Stimulated activated CD8-positive, alpha-beta memory T cell treated with anti-CD3 and anti-CD28 coated beads, Interleukin-2, amount 100 ng/mL, for 48 hours (primary cell): ENCODE measurements at places on chromosomes 12 and 14.
A peak's percentile ranks its signal among the peaks of the same experiment; 100 is the strongest.

GRCh38 chr12:108759924-108760323 is 28.6 kb upstream of the CORO1C start:
- no peak for DNase-seq

- no peak for DNase-seq
Measured at GRCh38 chr14:22176957-22177356, 412.1 kb downstream of the DAD1 start.

DNA sequence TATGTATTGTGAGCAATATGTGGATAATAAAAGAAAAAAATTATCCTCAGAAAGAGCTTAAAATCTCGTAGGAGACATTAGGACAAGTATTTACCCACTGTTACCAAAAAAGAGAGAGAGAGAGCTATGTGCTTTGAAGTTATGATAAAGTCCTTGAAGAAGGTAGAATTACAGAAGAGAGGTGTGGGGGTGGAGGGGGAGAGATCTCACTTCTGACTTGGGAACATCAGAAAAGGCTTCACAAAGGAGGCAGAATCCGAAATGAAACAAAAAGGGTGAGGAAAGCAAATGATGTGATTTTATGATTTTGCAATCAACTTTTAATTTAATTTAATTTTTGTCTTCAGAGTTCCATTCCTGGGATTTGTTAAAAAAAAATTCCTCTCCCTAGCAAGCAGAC is 311.8 kb upstream of the ATP2B1 start:
- no peak for DNase-seq

- DNase-seq, result no peak
Measured at GRCh38 chr12:109797905-109798669, 35.1 kb downstream of the TRPV4 start.

GRCh38 chr14:68727315-68728047 is 65.4 kb downstream of the ZFP36L1 start:
- no peak for DNase-seq

GRCh38 chr12:40038619-40039018 is 67.3 kb downstream of the SLC2A13 start:
- no peak for DNase-seq

- no peak for DNase-seq
Measured at GRCh38 chr14:28340816-28341215, 425.8 kb upstream of the FOXG1 start.

DNA sequence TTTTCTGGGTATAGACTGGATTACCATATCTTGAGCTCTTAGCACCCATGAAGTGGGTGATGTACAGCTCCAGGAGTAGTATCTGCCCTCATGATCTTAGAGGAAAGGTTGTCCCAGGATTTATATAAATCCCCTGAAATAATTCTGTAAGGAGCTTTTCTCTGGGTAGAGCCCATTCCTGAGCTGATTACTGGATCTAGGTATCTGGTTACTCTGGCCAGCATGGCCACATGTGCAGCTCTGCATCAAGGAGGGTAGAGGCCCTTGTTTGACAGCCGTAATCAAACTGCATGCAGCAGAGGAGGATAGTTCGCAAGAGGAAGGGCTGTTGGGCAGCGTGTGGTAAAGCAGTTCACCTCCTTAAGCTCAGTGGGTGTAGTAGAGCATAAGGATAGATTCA is 8.5 kb downstream of the COX14 start:
- DNase-seq, result no peak

GRCh38 chr14:93970585-93970964 is 5.8 kb downstream of the ASB2 start:
- no peak for DNase-seq

DNA sequence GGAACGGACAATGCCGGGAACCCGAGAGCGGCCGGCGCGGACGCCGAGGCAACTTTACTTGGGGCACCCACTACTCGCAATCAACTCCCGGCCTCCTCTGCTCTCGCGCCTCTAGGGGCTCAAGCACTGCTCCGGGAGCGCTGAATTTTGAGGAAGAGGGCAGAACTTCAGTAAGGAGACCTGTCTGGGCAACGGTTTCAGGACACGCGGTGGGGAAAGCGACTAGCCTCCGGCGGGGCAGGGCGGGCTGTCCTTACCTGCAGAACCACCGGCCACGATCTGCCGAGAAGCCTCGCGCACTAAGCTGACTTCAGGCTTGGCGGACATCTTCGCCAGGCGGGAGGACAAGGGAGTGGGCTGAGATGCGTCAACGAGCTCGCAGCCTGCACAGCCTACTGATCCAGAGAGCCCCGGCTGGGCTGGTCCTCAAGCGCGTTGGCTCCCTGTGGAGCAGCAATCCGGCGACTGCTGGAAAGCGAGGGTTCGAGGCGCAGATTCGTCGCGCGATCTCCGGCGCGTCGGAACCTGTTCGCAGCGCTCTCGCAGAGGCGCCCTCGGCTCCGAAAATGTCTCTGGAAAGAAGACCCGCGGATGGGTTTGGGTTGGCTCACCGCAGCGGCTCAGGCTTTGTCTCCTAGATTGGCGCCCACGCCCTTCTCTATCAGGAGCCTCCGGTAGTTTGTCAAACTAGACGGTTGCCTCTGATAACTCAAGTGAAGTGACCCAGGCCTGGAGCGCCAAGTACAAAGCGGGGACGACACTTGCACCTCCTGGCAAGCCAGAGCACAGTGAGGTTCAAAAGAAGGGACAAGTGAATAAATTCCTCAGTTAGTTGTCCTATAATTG is at the start of gene SLC25A21:
SLC25A21 (minus strand) TSS at position 583 of the 846 bp plus-strand sequence.
- DNase-seq, result no peak

- no peak for DNase-seq
Measured at GRCh38 chr14:64848239-64848638, 31.5 kb downstream of the SPTB start.

- DNase-seq, result no peak
Measured at GRCh38 chr14:22105624-22106006, 432.0 kb upstream of the OR4E1 start.

DNA sequence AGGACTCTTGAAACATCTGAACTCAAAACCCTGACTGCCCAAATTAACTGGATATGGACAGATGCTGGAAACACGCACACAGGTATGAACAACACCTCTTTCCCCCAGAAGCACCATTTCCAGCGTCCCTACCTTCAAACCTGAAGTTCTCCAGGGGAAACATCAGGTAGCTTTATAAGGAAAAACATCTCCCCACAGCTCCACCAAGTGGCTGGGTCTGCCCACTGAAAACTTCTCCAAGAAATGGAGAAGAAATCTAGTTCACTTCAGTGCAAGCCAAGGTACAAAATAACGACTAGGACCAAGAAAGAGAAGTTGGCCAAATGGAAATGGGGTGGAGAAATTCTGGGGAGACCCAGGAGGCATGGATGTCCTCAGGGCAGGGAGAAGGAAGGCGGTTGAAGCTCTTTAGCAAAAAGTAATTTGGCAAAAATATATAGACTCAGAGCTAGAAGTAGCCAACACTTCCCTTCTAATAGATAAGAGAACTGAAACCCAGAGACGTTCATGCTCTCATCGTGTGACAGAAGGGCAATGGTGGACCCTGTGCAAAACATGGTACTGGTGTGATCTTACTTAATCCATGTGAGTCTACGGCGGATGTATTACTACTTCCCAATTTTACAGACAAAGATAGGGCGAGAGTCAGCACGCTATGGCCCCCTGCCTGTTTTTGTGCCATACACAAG is 10.5 kb upstream of the NUAK1 start:
- DNase-seq, result no peak

- no peak for DNase-seq
Measured at GRCh38 chr12:106205208-106206069, 42.4 kb downstream of the CKAP4 start.

DNA sequence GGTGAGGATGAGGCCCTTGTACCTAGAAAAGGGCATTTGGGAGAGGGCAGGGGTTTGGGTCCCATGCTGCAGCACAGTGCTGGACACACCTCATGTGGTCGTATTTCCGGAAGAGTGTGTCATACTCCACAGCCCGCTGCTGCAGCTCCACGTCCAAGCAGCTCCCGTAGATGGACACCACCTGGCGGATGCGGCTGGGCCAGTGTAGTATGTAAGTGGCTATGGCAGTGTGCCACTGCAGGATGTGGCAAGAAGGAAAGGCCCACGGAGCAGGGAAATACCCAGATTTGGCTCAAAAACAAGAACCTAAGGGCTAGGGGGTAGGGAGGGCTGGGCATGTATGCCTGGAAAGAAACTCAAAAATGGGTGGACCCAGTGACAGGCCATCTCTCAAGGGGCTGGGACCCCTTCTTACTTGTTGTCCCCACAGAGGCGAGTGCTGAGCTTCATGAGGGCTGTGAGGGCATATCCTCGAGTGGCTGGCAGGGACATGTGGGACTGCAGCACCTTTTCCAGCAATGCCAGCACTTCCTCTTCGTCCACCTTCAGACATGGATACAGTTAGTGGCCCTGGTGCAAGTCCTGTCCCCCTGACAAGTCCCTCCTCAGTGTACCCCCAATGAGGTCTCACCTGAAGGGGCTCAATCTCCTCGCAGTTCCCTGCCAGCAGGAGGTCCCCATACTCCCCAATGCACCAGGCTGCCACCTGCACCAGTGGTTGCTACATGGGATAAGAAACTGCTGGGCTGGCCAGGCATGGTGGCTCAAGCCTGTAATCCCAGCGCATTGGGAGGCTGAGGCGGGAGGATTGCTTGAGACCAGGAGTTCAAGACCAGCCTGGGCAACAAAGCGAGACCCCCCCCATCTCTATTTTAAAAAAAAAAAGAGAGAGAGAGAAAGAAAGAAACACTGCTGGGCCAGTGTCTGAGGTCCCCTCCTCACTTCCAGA is 5.4 kb downstream of the AP1G2 start:
- DNase-seq, result no peak

DNA sequence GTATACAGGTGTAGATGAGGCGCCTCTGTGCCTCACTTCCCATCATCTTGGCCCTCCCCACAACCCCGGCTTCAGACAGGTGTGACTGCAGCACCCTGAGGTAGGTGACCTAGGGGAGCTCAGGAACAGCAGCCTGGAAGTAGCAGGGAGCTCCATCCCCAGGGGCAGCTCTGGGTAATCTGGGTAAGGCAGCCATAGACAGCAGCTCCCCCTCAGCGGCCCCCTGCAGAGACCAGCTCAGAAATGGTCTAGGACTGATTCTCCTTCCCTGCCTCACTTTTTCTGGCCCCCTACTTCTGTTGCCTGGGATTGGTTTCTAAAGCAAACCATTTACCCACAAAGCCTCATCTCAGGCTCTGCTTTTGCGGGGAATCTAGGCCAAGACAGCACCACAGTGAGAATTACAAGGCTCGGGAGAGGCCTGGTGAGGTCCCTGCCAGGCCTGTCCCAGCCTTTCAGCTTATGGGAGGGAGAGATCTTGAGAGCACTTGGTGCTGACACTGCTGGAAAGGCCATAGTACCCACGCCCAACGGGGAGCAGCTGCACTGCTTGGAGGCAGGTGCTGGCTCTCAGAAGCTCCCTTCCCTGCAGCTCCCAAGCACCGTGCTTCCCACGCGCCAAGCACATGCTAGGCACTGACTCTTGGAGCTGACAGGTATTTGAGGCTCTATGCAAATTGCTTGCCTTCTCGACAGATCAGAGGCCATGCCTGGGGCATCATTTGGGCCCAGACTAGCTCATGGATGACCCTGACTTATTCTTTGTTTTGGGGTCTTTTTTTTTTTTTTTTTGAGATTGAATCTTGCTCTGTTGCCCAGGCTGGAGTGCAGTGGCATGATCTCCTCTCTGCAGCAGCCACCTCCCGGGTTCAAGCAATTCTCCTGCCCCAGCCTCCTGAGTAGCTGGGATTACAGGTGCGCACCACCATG is 45.1 kb upstream of the TRAF3 start:
- DNase-seq, result no peak

DNA sequence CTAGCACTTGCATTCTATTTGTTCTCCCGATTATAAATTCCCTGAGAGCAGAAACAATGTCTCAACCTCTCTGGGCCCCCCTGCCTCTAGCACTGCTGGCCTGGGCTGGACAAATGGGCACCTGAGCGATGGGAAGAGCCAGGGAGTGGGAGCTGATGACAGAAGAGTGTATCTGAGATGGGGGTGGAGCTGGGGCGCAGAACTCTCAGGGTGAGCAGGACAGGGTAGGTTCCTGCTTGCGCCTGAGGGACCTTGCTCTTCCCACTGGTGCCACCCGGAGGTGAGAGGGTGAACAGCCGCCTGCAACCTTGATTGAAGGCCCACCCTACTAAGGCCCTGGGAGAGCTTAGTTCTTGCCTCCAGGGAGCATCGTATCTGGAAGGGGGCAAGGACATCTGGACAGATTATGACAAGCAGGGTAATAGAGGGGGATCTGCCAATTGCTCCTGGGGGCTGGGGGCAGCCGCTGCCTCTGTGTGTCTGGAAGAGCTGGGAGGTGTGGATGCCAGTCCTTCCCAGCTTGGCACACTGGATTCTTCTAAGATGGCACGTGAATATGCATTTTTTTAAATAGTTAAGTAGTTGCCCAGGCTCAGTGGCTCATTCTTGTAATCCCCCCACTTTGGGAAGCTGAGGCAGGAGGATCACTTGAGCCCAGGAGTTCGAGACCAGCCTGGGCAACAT is 43.0 kb upstream of the TSPAN9 start:
- peak; percentile 34 for DNase-seq

DNA sequence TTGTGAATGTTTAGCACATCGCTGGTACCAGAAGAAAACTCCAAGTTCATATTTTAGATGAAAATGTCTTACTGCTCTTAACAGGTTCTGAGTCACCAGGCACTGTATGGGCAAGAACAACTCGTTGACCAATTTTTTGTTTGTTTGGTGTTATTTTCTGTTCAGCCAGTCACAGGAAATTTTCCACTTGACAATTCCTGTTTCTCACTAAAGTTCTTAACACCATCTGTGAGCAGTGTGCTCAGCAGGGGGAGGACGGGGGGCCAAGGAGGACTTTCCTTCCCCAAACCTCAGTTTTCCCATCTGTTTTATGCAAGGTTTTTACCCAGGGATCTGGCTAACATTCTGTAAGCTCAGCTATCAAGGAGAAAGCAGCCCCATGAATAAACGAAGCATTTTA is 3.0 kb downstream of the NUAK1 start:
- DNase-seq, result no peak

GRCh38 chr12:3603576-3603975 is 112.6 kb downstream of the PRMT8 start:
- no peak for DNase-seq

DNA sequence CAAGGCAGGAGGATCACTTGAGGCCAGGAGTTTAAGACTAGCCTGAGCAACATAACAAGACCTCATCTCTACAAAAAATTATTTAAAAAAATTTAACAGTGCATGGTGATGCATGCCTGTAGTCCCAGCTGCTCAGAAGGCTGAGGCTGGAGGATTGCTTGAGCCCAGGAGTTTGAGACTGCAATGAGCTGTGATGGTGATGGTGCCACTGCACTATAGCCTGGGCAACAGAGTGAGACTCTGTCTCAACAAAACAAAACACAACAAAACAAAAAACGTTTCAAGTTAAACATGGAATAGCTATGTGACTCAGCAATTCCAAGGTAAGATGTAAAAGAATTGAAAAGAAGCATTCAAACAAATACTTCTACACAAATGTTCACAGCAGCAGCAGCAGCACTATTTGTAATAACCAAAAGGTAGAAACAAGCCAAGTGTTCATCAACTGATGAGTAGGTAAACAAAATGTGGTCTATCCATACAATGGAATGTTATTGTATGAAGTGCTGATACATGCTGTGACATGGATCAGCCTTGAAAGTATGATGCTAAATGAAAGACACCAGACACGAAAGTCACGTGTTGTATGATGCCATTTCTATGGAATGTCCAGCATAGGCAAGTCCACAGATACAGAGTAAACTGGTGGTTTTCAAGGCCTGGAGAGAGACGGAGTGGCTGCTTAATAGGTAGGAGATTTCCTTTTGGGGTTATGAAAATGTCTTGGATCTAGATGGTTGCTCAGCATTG is 31.4 kb downstream of the CFAP251 start:
- DNase-seq, result no peak

- no peak for DNase-seq
Measured at GRCh38 chr12:124861898-124862676, 1.6 kb downstream of the SCARB1 start.

GRCh38 chr12:76368230-76368629 is 20.0 kb upstream of the BBS10 start:
- DNase-seq, result no peak

- DNase-seq, result no peak
Measured at GRCh38 chr12:52636189-52636588, 15.8 kb downstream of the KRT2 start.
